ENCODE measurements at places on chromosomes 3 and 15.

- no peak for DNase-seq
Measured at GRCh38 chr3:23700616-23701015, 105.1 kb upstream of the UBE2E1 start.

DNA sequence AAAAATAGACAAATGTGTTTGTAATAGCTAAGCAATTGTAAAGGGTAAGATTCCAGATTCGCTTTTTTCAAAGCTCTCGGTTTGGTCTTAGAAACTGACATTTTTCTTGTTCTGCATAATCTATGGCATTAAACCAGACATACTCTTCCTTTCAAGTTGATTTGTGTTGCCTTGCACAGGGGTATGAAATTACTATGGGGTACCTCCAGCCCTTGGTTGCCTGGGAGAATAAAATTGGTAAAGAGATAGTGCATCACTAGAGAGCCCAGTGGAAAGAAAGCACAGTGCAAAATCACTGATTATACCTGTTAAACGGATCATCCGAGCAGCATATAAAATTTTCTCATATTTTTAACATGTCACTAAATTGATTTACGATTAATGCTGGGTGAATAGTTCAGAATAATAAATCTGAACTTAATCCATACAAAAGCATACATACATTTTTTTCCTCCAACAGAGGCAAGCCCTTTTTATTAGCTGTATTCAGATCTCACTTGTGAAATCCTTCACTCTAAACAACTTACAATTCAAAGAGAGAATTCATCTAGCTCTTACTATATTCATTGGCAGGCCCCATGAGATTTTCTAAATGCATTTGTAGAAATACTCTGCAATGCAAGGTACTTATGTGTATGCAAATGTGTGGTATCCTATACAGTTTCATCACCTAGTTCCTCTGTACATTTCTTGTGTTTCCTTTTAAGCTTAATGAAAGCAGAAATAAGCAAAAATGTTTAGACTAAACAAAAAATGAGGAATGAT, 224.4 kb downstream of the ROBO1 start:
- DNase-seq, result no peak

DNA sequence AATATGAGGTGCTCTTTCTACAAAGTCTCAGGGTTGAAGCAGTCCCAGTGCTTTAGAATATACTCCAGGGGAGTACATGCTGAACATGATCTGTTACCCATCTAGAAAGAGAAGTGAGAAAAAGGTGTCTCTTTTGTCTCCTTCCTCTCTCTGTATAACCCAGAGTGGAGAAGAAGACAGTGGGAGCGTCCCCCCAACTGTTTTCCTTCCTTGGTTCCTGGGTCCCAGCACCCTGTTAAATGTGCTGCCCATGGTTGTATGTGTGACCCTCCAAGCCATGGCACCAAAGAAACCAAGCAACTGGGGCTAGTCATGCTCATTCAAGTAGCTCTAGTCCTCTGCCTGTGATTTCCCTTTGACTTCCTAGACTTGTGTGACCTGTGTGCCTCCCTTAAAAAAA, 683.7 kb downstream of the TBL1XR1 start:
- DNase-seq, result no peak

- no peak for DNase-seq
Measured at GRCh38 chr15:99707473-99708270, 25.6 kb downstream of the LYSMD4 start.

DNA sequence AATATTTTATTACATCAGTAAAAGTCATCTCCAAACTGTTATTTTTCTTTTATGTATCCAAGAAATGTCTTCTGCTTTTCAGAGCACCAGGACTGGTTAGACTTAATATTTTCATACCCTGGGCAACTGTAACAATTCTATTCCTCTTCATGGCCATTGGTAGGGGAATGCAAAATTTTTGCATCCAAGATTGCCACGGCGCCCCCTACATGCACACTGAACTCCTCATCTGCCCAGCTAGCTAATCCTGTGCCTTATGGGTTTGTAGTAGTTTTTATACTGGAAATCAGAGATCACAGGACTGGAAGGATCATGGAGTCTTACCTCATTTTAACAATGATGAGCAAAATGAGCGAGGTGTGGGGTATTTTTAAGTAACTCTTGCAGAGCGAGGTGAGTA, 74.2 kb downstream of the CRTC3 start:
- DNase-seq, result no peak

DNA sequence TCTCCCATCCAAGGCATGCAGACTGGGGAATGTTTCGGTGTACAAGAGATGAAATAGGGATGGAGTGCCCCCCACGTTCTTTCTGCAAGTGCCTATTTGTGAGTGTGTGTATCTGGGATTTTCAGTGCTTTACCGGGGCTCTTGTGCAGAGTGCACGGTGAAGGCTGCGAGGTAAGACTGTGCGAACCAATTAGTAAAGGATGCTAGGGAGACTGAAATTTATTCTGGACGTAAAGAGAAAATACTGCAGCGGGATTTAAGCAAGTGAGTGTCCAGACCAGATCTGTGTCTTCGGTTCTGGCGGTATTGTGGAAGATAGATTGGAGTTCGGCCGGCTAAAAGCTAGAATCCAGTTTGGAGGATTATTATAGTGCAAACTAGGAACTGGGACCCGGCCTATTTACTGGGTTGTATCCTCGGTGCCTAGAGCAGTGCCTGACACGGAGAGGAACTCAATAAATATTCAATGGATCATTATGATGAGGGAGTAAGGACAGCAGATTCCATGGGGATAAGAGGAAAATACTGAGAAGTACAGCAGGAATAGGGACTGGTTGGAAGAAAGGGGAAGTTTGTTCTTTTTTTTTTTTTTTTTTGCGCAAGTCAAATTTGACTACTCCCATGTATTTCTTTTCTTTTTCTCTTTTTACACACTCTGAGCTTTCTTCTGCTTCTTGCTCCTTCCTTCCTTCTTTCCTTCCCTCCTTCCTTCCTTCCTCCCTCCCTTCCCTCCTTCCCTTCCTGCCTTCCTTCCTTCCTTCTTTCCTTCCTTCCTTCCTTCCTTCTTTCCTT, 580 bp upstream of the MAGEF1 start:
- no peak for DNase-seq

DNA sequence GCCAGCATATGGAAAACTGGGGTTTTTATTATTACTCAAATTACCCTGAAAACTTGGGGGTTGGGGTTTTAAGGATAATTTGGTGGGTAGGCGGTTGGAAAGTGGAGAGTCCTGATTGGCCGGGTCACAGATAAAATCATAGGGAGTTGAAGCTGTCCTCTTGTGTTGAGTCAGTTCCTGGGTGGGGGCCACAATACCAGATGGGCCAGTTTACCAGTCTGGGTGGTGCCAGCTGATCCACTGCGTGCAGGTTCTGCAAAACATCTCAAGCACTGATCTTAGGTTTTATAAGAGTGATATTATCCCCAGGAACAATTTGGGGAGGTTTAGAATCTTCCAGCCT, 4.9 kb upstream of the ZNF662 start:
- DNase-seq, result no peak

Data from stimulated activated CD8-positive, alpha-beta memory T cell treated with anti-CD3 and anti-CD28 coated beads, Interleukin-12 subunit alpha, Interleukin-12 subunit beta, amount 100 ng/mL, for 4 hours (primary cell).